ENCODE measurements at places on chromosomes 6 and 20.

DNA sequence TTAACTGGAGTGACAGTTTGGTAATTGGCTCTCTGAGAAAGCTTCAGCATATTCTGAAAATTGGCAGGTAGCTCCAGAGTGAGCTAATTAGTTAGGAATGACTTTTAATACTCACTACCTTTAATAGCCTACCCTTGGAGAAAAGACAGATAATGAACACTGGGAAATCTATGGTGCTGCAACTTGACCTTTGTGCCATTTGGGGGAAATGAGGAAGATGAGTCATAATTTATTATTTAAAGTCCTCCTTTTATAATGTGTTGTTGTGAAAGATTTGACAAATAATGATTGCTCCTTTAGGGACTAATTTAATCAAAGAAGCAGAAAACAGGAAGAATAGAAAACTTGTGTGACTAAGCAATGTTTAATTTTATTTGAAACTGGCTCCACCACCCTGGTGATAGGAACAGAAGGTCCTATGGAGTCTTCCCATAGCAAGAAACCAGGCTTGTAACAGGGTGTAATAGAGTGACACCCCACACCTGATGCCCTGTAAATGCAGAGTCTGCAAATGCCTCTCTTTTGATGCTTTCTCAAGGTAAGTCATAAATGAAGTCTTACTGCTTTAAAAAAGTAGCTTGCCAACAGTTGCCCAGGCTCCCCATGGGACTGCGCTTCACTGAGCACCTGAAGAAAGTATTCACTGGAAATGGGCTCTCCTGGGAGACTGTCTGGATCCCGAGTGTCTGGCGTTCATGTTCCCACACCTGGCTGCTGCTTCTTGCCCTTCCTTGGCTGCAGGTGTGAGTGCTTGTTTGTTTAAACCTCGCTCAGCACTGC, 134.4 kb downstream of the LRRC1 start:
- no peak for DNase-seq

DNA sequence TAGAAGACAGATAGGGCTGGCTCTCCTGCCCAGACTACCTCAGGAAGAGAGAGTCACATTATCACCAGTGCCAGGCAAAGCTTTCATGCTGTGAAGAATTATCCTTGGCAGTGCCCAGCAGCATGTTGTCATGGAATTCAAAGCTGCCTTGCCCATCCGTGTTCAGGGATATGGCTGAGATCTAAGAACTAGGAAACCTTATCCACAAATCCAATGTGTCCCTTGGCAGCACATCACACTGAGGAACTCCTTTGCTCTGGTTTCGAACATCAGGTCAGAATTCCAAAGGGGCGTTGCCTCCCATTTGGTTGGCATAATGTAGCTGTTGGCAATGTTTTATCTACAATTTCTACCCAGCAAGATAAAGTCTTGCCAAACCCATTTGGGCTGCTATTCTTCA, 52.7 kb downstream of the ADGRF1 start:
- DNase-seq: no peak

GRCh38 chr6:54267798-54268197, 40.4 kb upstream of the TINAG start:
- no peak for DNase-seq

- no peak for DNase-seq
Observed at GRCh38 chr6:30497714-30498113, 8.4 kb downstream of the HLA-E start.

DNA sequence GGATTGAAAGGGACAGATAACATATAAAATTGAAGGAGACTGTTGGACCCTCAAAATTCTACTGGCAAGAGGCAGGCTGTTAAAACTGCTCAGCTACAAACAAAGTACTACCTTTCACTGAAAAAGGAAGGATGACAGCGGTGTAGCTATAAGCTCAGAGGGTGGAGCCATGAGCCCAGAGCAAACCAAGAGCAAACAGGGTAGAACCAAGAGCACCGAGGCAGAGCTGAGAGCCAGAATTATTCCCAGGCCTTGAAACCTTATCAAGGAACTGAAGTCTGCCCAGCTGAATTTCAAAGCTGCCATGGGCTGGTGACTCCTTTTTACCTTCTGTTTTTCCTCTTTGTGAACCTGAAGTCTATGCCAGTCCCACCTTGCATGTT, 74.7 kb upstream of the SLC4A11 start:
- DNase-seq: no peak

- DNase-seq: no peak
Observed at GRCh38 chr6:168948990-168949531, 304.6 kb downstream of the THBS2 start.

- DNase-seq: no peak
Observed at GRCh38 chr6:139296927-139297326, 5.1 kb upstream of the TXLNB start.

- no peak for DNase-seq
Observed at GRCh38 chr20:41390889-41391288, 24.3 kb upstream of the EMILIN3 start.

- DNase-seq: no peak
Observed at GRCh38 chr20:2276015-2276414, 19.8 kb upstream of the TGM3 start.

DNA sequence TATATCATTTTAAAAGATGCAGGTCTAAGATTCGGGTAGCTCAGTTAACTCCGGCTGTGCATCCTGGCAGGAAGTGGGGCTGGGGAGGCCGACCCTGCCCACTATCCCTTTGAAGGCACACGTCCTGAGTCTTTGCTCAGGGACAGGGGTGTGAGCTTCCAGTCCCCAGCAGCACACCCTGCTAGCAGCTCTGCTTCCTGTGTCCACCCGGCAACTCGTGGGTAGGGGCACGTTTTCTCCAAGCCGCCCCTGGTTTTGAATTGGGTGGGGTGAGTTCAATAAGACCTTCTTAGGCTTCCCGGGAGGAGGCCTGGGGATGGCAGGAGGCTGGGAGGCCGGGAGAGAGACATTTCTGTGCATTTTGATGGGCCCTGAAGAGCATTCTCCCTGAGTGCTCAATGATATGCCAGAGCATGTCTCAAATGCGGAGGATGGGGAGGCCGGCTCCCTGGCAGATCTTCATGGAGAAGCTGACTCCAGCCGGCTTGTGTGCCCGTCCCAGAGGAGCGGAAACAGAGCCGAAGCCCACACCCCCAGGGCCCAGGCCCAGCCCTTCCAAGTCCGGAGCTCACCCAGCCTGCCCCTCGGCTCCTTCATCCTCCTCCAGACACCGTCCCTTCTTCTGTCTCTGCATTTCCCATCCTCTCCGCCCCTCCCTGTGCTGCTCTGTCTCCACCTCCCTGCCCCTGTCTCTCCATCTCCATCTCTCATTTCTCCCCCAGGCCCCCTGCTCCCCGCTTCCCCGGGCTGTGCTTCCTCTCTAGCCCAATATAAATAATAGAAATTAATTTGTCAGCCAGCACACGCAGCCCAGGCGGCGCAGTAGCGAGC, 36.3 kb upstream of the ZFAND3 start:
- no peak for DNase-seq

- no peak for DNase-seq
Observed at GRCh38 chr6:168601111-168601510, 160.1 kb downstream of the SMOC2 start.

DNA sequence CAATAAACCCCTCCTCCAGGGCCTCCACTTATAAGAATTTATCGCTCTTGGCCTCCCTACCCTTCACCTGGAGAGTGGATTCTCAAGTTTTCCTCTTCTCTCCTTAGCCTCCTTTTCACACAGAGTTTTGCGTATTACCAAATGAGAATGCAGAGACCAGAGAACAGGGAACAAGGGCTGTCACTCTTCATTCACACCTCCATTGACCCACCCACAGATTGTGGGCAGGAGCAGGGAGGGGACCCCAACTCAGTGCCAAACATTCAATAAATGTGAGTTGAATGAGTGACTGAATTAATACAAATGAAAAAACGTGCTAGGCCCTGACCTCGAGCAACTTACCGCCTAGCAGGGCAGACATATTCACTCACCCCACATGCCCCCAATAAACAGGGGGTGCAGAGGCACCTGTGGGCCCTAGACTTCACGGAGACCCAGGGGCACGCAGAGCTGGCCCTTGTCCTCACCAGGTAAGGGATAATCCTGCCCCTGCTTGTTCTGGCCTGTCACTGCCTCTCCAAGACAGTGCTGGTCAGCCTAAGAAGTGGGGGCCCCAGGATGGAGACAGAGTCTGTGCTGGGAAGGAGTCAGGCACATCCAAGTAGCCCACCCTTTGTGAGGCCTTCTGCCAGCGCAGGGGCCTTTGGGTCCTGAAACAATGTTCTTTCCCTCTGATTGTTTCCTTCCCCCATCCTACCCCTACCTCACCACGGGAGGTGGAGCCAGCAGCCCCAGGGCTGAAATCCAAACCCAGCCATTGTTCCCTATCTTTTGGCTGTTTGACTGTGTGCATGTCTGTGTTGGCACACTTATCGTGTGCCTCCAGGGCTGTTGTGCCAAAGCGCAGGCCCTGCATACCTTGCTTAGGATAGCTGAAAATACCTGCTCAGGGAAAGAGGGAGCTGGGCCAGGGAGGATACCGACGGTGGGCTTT, 8.4 kb upstream of the TJAP1 start:
- DNase-seq: no peak

- DNase-seq: no peak
Observed at GRCh38 chr6:137241481-137242038, 22.4 kb upstream of the IFNGR1 start.

GRCh38 chr20:41344477-41344876, 3.9 kb downstream of the LPIN3 start:
- DNase-seq: no peak

DNA sequence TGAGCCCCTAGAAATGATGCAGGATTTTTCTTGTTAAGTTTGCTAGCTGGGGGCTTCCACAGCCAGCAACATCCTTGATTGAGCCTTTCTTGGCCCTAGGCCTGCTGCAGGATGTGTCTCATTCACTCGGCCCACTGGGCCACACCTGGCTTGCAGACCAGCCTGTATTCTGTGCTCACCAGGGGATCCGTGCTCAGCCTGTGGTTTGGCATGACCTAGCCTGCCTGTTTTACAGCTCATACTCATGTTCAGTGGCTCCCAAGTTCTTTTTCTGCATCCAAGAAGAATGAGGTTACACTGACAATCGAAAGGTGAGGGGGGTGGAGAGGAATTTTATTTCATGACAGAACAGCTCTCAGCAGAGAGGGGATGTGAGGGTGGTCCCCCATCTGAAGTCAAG, 263.4 kb downstream of the RIMS1 start:
- no peak for DNase-seq

GRCh38 chr6:75747152-75747992, 1.7 kb upstream of the MYO6 start:
- no peak for DNase-seq

DNA sequence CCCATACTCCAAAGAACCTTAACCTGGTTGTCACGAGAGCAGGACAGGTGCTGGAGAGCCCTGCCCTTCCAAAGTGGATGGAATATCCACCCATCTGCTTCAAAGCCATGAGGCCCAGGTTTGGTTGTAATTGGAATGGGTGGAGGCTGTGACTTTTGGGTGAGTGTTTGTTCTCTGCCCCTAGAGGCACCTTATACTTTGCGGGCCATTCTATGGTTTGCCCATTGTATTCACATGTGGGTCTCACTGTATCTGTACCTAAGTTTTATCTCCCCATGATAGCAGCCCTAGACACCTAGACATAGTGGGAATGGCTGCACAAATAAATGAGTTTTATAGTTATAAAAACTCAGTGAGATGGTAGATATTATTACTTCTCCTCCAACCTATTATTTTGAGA, 67.1 kb upstream of the NAA20 start:
- no peak for DNase-seq

GRCh38 chr6:56766806-56767178, 124.1 kb upstream of the DST start:
- no peak for DNase-seq

- DNase-seq: no peak
Observed at GRCh38 chr6:42431356-42431755, 20.4 kb downstream of the TRERF1 start.

- no peak for DNase-seq
Observed at GRCh38 chr6:169847141-169847674, 95.8 kb downstream of the ERMARD start.

- DNase-seq: no peak
Observed at GRCh38 chr6:51542475-51542874, 544.9 kb downstream of the PKHD1 start.

- DNase-seq: no peak
Observed at GRCh38 chr20:50001784-50002311, 19.1 kb downstream of the SNAI1 start.

DNA sequence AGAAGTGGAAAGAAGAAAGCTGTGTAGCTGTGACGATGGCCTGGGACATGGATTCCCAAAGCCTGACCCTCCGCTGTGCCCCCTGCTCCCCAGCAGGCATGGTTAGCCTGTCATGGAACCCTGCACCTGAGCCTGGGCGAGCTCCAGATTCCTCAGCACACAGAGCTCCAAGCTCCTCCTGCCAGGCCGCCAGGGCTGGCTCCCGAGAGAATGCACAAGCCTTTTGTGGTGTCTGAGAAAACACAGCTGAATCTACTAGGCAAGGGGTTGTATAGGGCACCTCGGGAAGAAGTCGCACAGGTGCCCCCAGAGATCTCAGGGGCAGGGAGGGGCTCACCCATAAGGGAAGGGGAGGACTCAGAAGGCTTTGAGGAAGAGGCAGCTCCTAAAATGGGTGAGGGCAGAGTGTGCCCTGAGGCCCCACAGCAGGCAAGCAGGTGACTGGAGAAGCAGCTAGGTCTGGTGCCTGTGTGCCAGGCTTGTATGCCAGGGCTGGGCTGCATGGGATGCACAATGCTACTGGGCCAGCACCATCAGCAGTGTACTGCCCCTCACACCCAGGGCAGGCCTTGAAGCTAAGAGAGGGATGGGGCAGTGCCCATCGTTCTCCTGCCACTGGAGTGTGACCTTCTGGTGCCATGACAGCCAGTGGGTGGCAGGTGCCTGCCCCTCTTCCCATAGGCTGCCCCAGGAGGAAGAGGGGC, 64.3 kb upstream of the CD93 start:
- DNase-seq: no peak

- DNase-seq: no peak
Observed at GRCh38 chr20:1294497-1294896, 28.4 kb downstream of the SNPH start.

DNA sequence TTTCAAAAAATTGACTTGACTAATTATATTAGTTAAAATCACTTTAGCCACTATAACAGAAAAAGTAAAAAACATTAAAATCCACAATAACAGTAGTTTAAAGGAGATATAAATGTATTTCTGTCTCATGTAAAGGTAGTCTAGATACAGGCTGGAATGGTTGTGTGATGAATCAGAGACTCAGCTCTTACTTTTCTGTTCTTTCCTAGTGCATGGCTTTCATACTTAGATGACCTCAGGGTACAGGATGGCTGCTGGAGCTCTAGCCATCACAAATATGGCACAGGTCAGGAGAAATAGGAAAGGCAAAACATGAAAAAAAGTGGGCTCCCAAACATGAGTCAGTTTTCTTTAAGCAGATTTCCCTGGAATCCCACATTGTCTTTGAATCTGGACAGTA, 157.7 kb upstream of the FLRT3 start:
- no peak for DNase-seq

GRCh38 chr20:47365023-47365764, 8.7 kb upstream of the ZMYND8 start:
- DNase-seq: no peak

Data from effector CD4-positive, alpha-beta T cell (primary cell).